ENCODE measurements at places on chromosomes 5 and 9.

- DNase-seq = no peak
These were observed 133.3 kb upstream of the IFNE start for GRCh38 chr9:21615446-21615845.

DNA sequence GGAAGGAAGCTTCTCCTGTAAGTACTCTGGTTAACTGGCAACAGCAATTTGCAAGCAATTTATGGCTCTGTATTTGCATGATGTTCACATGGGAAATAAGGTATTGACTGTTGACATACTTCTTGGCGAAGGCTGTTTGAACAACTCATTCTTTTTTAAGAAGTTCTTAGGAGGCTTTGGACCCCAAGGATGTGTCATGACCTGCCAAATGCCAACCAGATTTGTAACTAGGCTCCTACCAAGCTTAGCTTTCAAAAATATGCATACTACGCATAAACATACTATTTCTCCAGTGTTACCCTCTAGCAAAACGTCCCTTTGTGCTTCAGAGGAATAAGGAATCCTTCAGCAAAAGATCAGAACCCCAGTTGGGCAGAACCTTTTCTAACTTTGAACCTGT, 165.2 kb upstream of the MSX2 start:
- no peak for DNase-seq

DNA sequence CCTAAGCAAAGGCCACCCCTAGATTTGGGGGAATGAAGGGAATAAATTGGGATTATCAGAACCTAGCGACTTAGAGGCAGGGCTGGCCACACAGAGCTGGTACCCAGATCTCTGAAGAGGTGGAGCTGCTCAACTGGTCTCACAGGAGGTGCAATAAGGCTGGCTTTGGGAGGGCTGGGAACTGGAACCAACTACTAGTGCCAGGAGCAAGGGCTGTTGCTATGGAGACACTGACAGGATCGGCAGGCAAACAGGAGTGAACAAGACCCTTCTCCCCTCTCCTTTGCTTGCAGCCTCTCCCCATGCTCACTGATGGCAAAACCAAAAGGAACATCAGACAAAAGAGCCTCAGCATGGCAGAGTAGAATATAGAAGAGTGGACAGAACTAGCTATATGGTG, 17.0 kb upstream of the WHRN start:
- no peak for DNase-seq

DNA sequence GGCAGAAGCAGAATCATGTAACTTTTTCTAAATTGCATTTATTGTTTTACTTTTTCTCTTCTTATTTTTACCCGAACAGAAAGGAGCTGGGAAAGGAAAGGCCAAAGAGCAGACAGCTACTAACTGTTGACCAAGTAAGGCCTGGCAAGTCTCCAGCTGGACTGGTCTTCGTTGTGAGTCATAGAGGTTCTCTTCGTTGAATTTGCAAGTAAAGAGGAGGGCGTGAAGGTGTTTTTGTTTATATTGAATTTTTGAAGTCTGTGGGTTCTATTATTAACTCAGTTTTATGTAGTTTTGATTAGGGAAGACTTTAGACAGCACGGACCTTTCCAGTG, 416.5 kb upstream of the CCNH start:
- DNase-seq = no peak

GRCh38 chr9:77956555-77956954, 75.1 kb downstream of the GNAQ start:
- no peak for DNase-seq

GRCh38 chr5:97478483-97478882, 295.4 kb upstream of the RIOK2 start:
- DNase-seq = no peak

GRCh38 chr5:1386274-1386717, 41.4 kb upstream of the CLPTM1L start:
- DNase-seq = no peak

DNA sequence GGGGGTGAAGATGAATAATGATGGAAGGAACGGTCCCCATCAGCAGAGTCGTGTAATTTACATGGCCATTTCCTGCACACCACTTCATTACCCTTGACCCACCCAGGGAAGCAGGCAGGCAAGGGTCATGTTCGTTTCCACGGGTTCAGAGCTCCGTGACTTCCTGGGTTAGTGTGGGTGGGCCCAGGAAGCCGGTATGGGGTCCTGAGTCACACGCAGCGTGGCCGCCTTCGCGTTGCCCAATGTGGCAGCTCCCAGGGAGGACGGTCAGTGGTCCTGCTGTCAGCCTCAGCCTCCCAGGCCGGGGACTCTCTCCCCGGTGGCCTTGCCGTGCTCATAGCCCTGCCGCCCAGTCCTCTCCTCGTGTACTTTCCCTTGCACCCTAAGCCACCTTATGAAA, 5.1 kb upstream of the TERT start:
- no peak for DNase-seq

GRCh38 chr9:134591573-134591981, 50.0 kb upstream of the COL5A1 start:
- no peak for DNase-seq

- DNase-seq = no peak
These were observed 477.9 kb downstream of the TMEM38B start for GRCh38 chr9:106172265-106172664.

DNA sequence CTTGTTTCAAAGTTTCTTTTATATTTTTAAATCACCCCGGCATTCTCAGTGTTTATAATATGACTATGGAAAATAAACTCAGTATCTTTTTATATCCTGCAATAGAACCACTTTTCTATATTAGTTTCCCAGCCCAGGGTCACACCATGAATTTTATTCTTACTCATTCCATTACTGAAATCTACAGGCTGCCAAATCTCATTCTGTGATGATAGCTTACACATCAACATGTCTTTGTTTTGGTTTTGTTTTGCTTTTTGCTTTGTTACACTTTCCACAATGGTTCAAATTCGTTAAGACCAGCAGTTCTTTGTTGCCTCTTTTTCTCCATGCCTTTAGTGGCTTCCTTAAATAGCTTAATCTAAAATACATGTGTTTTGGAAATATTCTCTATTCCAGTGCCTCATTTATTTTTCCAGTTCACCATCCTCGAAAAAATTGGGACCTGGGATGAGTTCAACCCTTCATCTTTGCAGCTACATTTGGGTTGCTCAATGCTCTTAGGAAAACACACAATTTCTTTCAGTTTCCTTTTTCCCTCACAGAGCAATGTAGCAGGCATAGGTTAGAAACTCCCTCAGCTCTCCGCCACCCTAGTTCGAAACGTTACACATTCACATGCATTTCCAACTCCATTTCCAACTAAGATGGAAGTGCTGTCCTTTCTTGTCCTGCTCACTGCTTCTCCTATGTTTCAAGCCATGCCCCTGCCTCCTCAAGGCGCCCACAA, 1146.3 kb downstream of the MAT2B start:
- no peak for DNase-seq

- DNase-seq = no peak
These were observed 40.6 kb downstream of the PHAX start for GRCh38 chr5:126641387-126641786.

GRCh38 chr9:91362051-91362611, 413 bp upstream of the AUH start:
- DNase-seq = no peak

- DNase-seq = no peak
These were observed 15.5 kb downstream of the ENC1 start for GRCh38 chr5:74624931-74625505.

DNA sequence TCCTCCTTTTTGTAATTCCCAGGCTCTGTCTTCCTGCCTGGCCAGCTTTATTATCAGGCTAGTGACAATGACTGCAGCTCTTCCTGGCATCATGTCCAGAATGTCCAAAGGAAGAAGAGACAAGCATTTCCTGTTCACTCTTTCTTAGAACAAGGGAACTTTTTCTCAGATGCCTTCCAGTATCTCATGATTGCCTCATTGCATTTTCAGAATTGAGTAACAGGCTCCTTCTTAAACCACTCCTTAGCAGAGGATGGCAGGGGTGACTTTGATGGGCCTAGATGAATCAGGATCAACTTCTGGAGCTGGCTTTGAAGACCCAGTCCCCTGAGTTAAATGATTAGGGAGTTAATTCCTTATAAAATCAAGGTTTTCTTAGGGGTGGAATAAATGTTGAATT, 92.9 kb upstream of the RASGRF2 start:
- no peak for DNase-seq

DNA sequence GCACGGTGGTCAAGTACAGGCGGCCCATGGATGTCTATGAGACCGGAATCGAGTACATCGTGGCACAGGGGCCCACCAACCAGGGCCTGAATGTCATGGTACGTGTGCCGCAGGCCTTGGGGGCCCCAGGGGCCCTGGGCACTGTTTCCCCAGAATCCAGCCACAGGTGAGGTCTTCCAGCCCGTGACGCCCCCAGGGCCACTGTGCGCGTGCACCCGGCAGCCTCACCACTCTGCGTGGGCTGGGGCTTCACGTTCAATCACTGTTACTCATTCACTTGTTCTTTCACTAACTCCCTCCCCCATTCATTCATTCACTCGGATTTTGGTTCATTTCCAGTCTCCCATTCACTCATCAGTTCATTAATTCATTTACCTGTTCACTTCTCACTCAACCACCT, 12.6 kb downstream of the ADAMTSL2 start:
- no peak for DNase-seq

- DNase-seq = peak; percentile 23
These were observed 171.3 kb downstream of the GDNF start for GRCh38 chr5:37668524-37669047.

DNA sequence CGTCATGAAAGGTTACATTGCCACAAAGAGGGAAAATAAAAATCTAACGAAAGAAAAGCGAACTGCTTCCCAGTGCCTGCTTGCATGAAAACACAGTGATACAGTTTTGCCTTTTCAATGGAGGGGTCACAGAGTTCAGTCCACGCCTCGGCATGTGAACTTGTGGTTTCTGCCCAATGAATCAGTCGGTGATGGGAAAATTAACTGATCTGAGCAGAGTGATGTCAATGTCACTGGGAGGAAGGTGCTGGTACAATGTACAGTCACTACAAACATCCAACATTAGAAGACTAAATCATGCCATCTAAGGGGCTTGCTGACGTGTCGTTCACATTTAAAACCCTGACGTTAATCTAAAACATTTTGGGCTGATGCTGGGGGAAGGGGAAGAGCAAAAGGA, 151.8 kb upstream of the MSX2 start:
- DNase-seq = no peak

- DNase-seq = no peak
These were observed 234.5 kb downstream of the PCSK1 start for GRCh38 chr5:96198356-96199058.

- no peak for DNase-seq
These were observed 666.8 kb downstream of the ACTL7B start for GRCh38 chr9:108188976-108189375.
